ENCODE measurements at places on chromosomes 7 and 10. TPM values are rescaled to one million over a fixed set of nuclear protein-coding genes. Genes with fewer than 3 reads are reported as not detected.

DNA sequence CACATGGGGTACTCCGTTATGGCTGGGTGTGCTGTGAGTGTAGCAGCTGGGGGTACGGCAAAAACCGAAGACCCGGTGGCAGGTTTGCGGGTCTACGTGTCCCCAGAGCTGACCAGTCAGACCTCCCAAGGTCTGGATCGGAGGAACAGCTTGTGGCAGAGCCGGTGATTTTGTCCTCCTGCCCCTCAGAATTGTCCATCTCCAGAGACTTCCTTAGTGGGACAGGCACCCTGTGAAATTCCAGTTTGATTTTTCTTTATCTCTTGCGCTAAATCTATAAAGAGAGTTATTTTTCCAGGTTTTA is 1.0 kb downstream of the EIF3B start:
- H3K27ac ChIP-seq, result no peak overlapping the region
- H3K36me3 ChIP-seq, result no peaks in the 10 kb centered on the region
- H3K27me3 ChIP-seq, result no peaks in the 10 kb centered on the region
- peaks cover 48% of the 10 kb centered on the region for H3K4me1 ChIP-seq

DNA sequence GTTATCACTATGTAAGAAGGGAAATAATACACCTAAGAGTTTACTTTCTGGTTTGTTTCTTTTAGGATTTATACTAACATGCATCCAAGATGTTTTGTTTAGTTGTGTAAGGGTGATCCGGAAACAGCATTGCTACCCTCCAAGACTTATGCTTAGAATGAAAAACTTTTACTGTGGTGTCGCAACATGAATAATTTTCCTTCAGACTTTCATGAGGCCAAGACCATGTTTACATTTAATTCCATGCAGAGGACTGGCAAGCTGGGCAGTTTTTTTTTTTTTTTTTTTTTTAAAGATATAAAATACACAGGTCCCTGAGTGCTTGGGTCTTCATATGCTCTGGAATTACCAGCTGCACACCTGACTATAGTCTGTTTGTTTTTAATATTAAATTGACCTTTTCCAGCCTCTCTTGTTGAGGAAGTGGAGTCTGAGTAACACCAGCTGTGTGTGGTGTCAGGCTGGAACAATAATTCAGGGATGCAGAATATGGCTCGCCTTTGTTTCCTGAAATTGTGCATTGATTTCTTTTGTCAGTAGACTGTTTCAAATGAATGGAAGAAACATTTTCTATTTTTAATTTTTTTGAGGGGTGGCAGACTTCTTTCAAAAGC is 81.7 kb downstream of the ST7 start:
- peak overlapping the region; percentile 23 for H3K27ac ChIP-seq
- peaks cover 30% of the 10 kb centered on the region for H3K4me1 ChIP-seq
- H3K27me3 ChIP-seq, result no peaks in the 10 kb centered on the region
- no peak overlapping the region for H3K4me3 ChIP-seq
- DNase-seq, result no peak

GRCh38 chr7:21377545-21377944 is 50.3 kb upstream of the SP4 start:
- DNase-seq, result no peak
- H3K36me3 ChIP-seq, result no peaks in the 10 kb centered on the region

DNA sequence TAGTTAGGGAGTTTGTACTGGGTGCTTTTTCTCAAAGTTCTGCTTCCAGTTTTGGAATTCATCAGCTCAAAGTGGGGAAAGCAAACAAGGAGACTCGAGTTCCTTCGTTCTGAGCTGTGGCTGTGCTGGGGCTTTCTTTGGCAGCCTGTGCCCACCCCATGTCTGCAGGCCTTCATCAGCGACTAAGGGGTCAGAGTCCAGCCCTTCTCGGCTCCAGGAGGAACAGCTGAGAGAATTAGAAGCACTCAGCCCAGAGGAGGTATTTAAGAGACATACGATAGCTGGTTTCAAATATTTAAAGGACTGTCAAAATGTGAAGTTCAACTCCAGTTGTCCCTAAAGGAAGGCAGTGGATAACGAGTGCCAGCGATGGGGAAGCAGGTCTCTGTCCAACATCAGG is 41.3 kb downstream of the SH3PXD2A start:
- H3K4me1 ChIP-seq, result peaks cover 3% of the 10 kb centered on the region
- no peaks in the 10 kb centered on the region for H3K27me3 ChIP-seq
- peak overlapping the region; percentile 68 for H3K27ac ChIP-seq
- peak overlapping the region; percentile 32 for H3K4me3 ChIP-seq
- DNase-seq, result no peak

- no peaks in the 10 kb centered on the region for H3K36me3 ChIP-seq
- DNase-seq, result no peak
- no peak overlapping the region for H3K27ac ChIP-seq
- no peaks in the 10 kb centered on the region for H3K4me1 ChIP-seq
- H3K27me3 ChIP-seq, result no peaks in the 10 kb centered on the region
Observed at GRCh38 chr10:541750-542371, 147.6 kb downstream of the DIP2C start.

DNA sequence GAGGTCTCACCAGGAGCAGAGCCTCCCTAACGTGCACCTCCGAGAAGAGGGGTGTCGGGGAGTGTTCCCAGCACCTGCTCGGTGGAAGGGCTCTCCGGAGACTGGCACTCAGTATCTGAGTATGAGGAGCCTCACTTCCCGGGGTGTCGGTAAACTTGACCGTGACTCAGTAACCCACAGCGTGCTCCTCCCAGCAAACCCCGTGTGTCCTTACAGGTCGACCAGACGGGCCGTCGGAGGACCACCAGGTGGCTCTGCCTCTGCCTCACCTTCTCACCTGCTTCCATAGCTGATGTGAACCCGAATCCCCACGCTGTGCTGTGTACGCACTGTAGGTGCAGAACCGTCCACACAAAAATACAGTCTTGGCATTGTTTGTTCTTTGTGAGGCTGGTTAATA is 29.0 kb upstream of the KNDC1 start:
- no peak overlapping the region for H3K4me3 ChIP-seq
- no peaks in the 10 kb centered on the region for H3K36me3 ChIP-seq
- H3K27me3 ChIP-seq, result no peaks in the 10 kb centered on the region
- no peak overlapping the region for H3K27ac ChIP-seq
- H3K4me1 ChIP-seq, result no peaks in the 10 kb centered on the region
- DNase-seq, result no peak

DNA sequence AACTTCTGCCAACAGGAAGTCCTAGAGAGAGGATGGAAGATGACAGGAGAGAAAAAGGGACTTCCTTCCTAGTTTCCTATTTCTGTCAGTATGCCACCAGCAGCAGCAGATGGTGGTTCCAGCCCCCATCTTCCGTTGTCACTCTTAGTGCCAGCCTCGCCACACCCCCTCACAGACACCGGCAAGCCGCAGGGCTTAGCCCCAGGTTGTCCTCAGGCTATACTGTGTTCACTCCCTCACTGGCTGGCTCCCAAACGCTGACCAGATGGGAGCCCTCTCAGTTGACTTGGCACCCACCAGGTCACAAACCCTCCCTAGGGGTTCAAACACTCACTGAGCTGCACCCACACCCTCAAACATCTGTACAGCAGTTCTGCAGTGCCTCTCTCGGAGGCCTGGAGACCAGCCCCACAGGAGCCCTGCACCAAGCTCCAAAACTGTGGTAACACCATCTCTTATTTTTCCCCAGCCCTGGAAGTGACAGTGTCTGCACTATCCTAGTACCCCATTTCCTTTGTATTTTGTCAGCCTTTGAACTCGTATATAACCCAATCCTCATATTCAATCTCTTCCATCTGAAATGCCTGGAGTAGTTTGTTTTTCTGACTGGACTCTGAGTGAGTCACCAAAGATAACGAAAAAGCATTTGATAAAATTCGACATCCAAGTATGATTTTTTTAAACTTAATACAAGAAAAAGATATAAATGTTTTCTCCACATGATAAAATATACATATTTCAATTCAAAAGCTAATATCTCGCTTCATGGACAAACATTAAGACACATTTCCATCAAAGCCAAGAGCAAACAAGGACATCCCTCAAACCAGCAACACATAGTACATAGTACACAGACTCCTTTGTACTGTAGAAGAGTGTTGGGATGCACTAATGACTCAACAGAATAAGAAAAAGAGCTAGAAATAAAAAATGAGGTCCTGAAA is 34.5 kb downstream of the SMURF1 start:
- H3K27me3 ChIP-seq, result no peaks in the 10 kb centered on the region
- DNase-seq, result no peak

- H3K4me1 ChIP-seq, result peaks cover 7% of the 10 kb centered on the region
- H3K27me3 ChIP-seq, result no peaks in the 10 kb centered on the region
- DNase-seq, result no peak
- H3K4me3 ChIP-seq, result peak overlapping the region; percentile 29
Observed at GRCh38 chr10:104641937-104642657, 1.0 kb downstream of the SORCS3 start.

GRCh38 chr10:1788401-1788800 is 51.1 kb upstream of the ADARB2 start:
- no peak overlapping the region for H3K4me3 ChIP-seq
- no peaks in the 10 kb centered on the region for H3K4me1 ChIP-seq
- H3K27ac ChIP-seq, result no peak overlapping the region
- no peaks in the 10 kb centered on the region for H3K27me3 ChIP-seq
- no peaks in the 10 kb centered on the region for H3K36me3 ChIP-seq

DNA sequence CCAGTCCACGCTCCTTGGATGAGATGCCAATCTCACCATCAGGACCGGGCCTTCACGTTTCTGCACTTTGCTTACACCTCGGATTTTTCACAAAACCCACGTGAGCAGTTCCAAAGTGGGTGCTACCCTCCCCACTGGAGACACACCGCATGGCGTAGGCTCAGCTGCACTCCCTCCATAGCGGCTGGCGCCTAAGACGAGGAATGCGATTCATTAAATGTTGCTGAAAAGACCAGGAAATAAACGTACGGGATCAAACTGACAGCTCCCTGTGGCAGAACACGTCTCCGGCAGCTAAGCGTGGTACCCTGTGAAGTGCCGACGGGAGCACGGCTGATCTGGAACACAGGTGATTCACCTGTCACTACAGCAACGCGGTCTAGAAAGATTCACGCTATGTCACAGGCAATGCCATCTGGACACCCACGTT is 209.0 kb downstream of the DIP2C start:
- no peak overlapping the region for H3K27ac ChIP-seq
- H3K4me1 ChIP-seq, result no peaks in the 10 kb centered on the region
- no peaks in the 10 kb centered on the region for H3K27me3 ChIP-seq
- DNase-seq, result no peak
- H3K4me3 ChIP-seq, result no peak overlapping the region

GRCh38 chr7:88300401-88300945 is 6.2 kb downstream of the STEAP4 start:
- no peaks in the 10 kb centered on the region for H3K4me1 ChIP-seq
- no peak overlapping the region for H3K27ac ChIP-seq
- no peaks in the 10 kb centered on the region for H3K36me3 ChIP-seq
- no peak for DNase-seq
- no peaks in the 10 kb centered on the region for H3K27me3 ChIP-seq
- H3K4me3 ChIP-seq, result no peak overlapping the region

DNA sequence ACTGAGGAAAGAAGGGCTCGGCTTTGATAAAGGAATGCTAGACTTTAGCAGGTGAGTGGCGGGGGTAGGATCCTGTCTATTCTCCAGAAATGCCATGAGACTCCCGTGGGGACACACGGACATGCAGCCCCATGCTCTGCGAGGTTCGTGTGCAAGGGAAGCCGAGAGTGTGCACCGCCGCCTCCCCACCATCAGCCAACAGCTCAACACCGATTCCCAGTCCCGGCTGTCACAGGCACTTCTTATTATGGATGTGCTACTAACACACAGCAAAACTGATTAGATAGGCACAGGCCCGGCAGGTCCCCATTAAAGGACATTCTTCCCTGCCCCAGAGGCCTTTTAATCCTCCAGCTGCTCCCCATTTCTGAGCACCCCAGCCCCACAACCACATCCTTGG is 154.4 kb downstream of the PRKAG2 start:
- DNase-seq, result no peak
- H3K36me3 ChIP-seq, result no peaks in the 10 kb centered on the region
- H3K27ac ChIP-seq, result no peak overlapping the region
- H3K4me3 ChIP-seq, result no peak overlapping the region

- DNase-seq, result no peak
- H3K36me3 ChIP-seq, result peaks cover 33% of the 10 kb centered on the region
- H3K27ac ChIP-seq, result no peak overlapping the region
- H3K4me1 ChIP-seq, result no peaks in the 10 kb centered on the region
- no peak overlapping the region for H3K4me3 ChIP-seq
Observed at GRCh38 chr7:151211155-151211772, 976 bp upstream of the H2BK1 start.

DNA sequence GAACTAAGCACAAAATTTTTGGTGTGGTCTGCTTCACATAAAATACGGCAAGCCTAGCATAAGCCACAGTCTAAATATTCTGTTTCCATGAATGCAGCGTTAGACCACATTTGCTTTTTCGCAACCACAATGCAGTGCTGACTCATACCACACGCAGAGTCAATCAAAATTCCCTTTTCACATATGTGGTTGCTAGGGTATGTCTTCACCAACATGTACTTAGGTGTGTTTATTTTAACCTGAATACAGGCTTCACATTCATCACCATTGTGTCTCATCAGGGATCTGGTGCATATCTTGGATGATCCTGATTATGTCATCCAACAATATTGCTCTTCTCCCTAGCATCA is 90.8 kb downstream of the CHN2 start:
- H3K27me3 ChIP-seq, result no peaks in the 10 kb centered on the region
- no peak for DNase-seq
- no peak overlapping the region for H3K27ac ChIP-seq
- H3K36me3 ChIP-seq, result no peaks in the 10 kb centered on the region

DNA sequence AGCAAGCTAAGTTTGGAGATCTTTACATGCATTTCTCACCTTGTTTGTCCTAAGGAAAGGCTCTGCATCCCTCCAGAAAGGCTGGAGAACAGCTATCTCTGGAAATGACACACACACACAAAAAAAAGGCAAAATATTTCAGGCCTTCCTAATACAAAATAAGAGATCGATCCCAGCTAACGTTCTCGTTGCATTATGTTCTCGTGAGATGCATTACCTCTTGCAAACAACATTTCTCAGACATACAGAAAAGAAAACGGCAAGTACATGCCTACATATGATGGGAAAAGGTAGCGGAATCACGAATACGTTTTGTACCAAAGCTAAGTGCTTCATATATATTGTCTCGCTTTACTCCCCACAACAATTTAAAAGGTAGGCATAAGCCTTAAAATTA is 488 bp downstream of the MTERF1 start:
- no peak for DNase-seq
- no peak overlapping the region for H3K27ac ChIP-seq
- no peaks in the 10 kb centered on the region for H3K36me3 ChIP-seq
- peak overlapping the region; percentile 76 for H3K4me3 ChIP-seq
- no peaks in the 10 kb centered on the region for H3K27me3 ChIP-seq

GRCh38 chr10:28913436-28914237 is 236.3 kb downstream of the BAMBI start:
- no peaks in the 10 kb centered on the region for H3K27me3 ChIP-seq
- H3K4me1 ChIP-seq, result peaks cover 23% of the 10 kb centered on the region
- H3K4me3 ChIP-seq, result no peak overlapping the region
- no peak overlapping the region for H3K27ac ChIP-seq
- DNase-seq, result no peak

The SLC37A3 gene
- 66.5 TPM for total RNA-seq

The MOGAT3 gene
- total RNA-seq, result not detected

The UNCX gene
- total RNA-seq, result not detected

The EGR2 gene
- total RNA-seq, result 0.95 TPM

The NPFFR1 gene
- total RNA-seq, result 0.14 TPM

The HPSE2 gene
- total RNA-seq, result 1.1 TPM

The TAS2R4 gene
- total RNA-seq, result 0.81 TPM

The ABCA13 gene
- not detected for total RNA-seq

The DRGX gene
- not detected for total RNA-seq

The INA gene
- not detected for total RNA-seq

All from thoracic aorta (tissue), 2 donors.